GM04503 (cell line): ENCODE measurements at places on chromosomes 16 and 17.

- DNase-seq = no peak
Measured at GRCh38 chr16:72857834-72858664, 189.9 kb downstream of the ZFHX3 start.

- no peak for DNase-seq
Measured at GRCh38 chr17:82985973-82986372, 93.4 kb upstream of the METRNL start.

GRCh38 chr17:44912763-44913544 is 2.3 kb downstream of the GFAP start:
- no peak for DNase-seq

DNA sequence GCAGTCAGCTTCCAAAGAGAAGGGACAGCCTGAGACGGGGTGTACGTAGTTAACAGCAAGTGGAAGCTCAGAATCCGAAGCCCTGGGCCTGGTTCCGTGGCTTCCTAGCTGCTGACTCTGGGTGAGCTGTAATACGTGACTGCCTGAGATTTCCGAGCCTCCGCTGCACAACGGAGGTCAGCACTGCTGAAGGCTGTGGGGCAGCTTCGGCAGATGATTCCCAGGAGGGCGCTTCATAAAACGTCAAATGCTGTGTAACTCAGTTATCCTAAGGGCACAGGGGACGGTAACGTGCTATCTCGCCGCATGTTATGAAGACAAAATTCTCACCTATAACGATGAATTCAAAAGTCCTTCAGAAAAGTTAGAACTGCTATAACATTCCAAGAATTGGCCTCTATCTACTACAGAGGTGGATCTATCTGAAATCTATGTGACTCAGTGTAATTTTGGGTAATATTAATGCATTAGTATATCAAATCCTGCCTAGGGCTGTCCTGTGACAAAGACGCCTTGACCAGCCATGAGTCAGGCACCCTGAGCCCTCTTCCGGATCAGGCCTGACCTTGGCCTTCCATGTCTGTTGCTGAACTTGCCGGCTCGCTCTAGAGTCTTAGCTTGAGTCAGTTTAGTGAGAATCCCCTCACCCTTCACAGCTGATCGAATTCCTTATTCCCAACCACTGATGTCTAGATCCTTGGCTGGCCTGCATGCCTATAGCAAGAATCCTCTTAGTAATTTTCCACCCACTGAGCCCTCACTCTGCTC is 43.5 kb downstream of the MARF1 start:
- no peak for DNase-seq

- no peak for DNase-seq
Measured at GRCh38 chr17:57757735-57758134, 12.6 kb upstream of the CCDC182 start.

DNA sequence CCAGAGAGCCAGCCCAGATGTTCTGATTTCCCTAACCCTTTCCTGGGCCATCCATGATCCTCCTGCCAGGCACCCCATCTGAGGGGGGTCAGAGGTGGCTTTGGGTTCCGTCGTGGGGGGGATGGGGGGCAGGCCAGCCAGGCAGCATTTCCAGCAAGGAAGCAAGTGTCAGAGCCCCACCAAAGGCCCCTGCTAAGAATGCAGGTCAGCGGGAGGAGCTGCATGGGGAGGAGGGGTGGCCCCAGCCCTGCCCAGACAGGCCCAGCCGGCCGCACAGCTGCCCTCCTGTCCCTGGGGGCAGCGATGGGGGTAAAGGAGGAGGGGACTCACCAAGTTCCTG is 2.3 kb upstream of the SCRN2 start:
- no peak for DNase-seq

- peak; percentile 12 for DNase-seq
Measured at GRCh38 chr16:11481987-11482386, 104.7 kb downstream of the LITAF start.

DNA sequence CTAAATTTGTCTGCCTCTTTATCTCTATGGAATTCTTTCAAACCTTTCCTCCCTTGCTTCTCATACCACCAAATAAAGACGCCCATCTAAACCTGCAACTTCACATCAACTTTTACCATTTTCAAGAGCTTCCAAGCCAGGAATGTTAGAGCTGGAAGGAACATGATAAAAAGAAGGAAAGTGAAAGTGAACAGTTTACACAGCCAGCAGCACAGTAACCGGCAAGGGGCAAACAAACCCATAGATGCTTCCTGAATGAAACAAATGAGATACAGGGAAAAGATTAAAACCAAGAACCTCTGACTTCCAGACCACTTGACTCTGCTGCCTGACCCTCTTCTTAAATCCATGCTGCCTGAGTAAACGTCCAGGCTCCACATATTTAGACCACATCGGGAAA is 231.1 kb upstream of the CA10 start:
- no peak for DNase-seq

- DNase-seq = no peak
Measured at GRCh38 chr16:53121661-53122060, 66.9 kb downstream of the CHD9 start.

DNA sequence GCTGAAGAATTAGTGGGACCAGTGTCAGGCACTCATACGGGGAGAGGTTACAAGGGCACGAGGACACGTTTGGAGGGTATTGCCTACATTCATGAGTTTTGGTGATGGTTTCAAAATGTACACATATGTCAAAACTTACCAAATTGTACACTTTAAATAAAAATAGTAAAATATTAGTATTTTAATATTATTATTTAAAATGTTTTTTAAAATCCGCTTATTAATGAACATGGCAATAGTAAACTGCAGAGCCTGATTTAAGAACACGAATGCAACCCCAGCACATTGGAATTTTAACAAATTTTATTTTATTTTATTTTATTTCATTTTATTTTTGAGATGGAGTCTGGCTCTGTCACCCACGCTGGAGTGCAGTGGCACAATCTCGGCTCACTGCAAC is 10.9 kb upstream of the ERCC4 start:
- DNase-seq = no peak

- DNase-seq = no peak
Measured at GRCh38 chr17:81402530-81402941, 7.3 kb downstream of the BAHCC1 start.

GRCh38 chr16:54070789-54071343 is 215.7 kb downstream of the IRX3 start:
- DNase-seq = no peak

GRCh38 chr17:81479175-81480071 is 33.2 kb downstream of the ACTG1 start:
- no peak for DNase-seq

- no peak for DNase-seq
Measured at GRCh38 chr17:10713318-10713717, 15.9 kb downstream of the ADPRM start.

- no peak for DNase-seq
Measured at GRCh38 chr17:78379131-78379491, 662 bp downstream of the PGS1 start.

DNA sequence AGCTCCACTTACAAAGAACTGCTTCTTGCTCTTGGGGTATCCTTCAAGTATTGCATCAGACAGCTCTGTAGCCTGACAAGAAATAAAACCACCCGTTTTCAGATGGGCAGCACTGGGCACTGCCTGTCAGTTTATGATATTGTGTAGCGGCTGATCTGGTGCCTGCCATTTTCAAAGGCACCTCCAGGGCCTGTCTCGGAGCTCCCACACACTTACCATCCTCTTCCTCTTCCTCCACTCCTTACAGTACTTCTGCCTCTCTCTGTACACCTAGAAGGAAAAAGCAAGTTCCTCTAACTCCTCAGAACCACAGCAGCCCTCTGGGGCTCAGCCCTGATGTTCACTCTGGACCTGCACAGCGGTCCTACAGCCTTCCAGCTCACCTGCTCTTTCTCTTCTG is 4.4 kb downstream of the PSMC3IP start:
- no peak for DNase-seq

DNA sequence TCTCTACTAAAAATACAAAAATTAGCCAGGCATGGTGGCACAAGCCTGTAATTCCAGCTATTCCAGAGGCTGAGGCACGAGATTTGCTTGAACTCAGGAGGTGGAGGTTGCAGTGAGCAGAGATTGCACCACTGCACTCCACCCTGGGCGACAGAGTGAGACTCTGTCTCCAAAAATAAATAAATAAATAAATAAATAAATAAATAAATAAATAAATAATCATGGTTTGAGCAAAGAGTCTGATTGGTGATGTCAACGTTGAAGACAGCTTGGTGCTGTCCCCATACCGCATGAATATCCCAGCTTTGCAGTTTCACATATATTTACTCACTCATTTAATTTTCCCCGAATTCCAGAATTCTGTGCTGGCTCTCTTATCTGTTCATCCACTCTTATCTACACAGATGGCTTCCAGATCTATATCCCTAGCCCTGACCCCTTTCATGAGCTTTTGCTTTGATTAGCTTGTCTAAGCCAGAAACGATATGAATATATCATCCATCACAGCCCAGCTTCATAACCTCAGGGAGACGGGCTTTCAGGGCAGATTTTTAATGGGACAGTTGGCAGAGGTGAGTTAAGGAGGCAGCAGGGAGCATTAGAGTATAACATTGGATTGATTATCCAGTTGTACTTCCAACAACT is 91.0 kb downstream of the SPACA3 start:
- no peak for DNase-seq

- no peak for DNase-seq
Measured at GRCh38 chr17:57720386-57721035, 24.6 kb downstream of the CCDC182 start.

DNA sequence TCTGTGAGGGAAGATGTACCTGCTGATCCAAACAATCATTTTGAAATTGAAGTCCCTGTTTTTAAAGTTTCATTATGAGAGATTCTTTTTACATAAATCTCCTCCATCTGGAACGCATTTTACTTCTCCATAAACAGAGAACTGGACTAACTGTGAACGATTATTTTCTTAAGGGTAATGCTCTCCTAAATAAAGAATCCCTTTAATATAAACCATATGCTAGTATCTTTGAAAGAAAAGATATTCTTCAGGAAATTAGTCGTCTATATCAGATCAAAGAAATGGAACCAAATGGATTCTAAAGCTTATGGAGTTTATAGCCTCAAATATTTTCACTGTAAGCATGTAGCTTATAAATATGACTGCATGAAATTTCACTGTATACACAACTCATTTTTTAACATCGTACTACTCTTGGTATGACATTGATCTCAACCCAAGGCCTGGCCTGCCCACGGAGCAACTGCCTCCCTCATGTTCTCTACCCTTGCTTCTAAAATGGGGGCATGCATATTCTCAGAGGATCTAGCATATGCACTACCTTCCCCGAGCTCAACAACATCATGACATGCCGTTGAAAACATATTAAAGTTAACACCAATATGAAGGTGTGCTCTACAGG is 66.4 kb downstream of the MYH10 start:
- DNase-seq = no peak

DNA sequence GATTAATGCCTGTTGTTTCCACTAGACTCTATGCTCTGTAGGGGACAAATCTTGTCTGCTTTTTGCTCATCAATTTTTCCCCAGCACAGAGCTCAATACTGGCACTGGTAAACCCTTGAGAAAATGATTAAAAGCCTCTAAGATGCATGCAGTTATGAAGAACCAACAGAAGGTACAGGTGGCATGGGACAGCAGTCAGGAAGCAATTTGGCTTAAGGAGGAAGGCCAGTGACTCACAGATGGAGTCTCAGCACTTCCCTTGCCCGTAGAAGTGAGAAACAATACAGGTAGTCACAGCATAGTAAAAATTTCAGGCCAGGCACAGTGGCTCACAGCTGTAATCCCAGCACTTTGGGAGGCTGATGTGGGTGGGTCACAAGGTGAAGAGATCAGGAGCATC is 504.7 kb upstream of the RBFOX1 start:
- no peak for DNase-seq

DNA sequence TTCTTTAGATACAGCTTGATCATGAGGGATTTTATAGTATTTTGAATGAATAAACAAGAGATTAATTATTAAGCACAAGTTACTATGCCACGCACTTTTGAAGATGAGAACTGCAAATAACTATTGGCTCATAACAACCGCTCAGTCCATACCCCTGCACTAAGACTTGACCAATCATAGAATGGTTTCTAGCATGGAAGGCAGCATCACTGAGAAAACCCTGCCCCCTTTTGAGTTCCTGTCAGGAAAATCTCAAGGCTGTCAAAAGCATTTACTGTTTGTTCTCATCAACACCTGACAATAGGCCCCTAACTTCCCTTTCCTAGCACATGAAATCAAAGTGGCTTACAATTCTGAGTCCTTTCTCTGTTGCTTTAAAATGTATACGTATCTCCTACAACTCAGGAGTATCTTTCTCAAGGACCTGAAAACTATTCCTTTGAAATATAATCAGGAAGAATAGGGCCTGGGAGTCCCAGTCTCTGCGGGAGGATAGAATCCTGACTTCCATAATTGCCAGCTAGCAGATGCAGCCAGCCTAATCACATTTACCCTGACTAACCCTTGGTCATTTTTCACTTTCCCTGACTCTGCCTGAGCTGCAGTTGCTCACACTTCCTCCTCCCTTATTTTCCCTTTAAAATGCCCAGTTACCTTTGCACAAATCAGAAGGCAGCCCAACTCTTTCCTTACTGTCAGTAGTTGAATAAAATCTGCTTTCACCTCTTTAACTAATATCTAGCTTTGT is 9.1 kb upstream of the MMD start:
- DNase-seq = no peak

DNA sequence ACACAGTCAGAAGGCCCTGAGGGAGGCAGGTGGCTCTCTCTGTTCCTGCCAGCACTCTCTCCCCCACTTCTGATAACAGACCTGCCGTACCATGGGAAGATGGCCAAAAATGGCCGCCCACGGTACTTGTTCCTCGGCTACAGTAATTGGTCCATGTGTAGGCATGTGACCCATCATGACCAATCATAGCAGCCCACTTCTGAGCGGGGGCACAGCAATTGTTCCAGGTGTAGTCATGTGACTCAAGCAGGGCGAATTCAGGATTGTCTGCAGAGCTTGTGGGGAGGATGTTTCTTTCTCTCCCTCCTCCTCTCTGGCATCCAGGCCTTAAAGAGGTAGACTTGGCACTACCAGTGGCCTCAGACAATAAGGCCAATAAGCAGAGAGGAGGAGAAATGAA is 250.4 kb downstream of the MRTFB start:
- DNase-seq = no peak

- DNase-seq = no peak
Measured at GRCh38 chr17:39997543-39997942, 16.9 kb downstream of the PSMD3 start.

DNA sequence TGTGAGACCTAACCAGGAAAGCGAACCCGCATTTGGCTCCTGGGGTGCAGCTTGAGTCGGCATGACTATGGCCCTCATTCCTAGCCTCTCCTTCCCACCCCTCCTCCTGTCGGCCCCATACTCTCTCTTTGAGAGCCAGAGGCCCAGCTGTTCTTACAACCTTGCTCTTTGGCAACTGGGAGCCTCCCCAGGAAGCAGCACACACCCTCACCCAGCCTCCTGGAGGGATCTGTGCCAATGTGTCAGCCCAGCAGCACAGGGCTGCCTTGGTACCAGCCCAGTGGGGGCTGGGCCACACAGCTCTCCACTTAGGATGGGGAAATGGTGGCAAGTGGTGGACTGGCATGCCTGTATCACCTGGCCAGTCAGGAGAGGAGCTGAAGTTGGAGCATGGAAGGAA is 70.3 kb upstream of the LGALS9 start:
- no peak for DNase-seq

GRCh38 chr17:37490638-37491614 is 1.2 kb downstream of the DUSP14 start:
- peak; percentile 81 for DNase-seq
